ENCODE measurements at places on chromosomes 2 and 18.

DNA sequence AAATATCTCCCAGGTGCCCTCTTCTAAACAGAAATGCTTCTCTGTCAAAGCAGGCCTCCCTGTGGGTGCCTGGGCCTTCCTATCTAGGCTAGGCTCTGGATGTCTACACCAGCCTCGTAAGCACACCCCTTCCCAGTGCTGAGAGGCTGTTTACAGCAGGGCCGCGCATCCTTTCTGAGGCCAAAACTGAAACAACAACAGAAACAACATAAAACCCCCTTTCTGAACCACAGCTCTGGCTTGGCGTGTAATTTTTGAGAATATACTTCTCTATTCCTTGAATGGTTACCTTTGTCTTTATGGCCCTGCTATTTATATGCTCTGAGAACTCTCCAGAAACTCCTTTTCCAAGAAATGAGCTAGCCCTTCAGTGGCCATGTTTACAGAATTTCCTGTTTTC lies 118.4 kb downstream of the BCL2L11 start:
- DNase-seq, result no peak

DNA sequence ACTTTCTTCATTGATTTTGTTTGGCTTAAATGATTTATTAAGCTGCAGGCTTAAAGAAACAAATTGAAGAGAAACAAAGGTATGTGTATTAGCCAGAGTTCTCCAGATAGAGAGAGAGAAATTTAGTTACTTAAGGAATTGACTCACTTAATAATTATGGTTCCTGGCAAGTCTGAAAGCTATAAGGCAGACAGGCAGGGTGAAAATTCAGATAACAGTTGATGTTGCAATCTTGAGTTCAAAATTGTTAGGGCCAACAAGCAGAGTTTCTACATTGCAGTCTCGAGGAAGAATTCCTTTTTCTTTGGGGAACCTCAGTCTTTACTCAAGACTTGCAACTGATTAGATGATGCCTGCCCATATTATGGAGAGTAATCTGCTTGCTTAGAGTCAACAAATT lies 593.5 kb downstream of the ADCYAP1 start:
- no peak for DNase-seq

- DNase-seq, result no peak
These were observed 56.1 kb downstream of the BABAM2 start for GRCh38 chr2:27946530-27947060.

DNA sequence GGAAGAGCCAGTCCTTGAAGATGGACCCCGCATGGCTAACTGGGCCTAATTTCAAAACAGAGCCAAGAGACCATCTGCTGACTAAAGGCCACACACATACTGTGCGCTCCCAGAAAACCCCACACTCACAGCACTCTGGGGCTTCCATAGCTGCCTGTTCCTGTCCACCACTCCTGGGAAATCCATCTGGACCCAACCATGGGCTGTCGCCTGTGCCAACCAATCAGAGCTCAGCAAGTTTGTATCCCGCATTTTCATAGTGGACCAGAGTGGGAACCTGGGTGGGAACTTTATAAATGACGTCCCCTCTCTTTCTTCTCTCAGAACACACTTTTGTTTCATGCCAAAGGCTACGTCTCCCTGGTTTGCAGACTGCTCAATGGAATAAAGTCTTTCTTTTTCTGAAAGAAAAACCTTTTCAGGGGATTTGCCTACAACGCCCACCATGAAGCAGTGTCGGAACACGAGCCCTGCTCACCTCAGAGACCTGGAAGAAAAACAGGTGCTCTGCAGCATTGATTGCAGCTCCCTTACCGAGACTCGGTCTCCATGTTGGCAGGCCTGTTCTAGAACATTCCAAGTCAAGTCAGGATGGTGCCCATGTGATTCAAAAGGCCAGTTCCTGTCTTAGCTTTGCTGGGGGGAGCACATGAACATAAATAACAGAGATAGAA lies 137.2 kb upstream of the GPC1 start:
- no peak for DNase-seq

- DNase-seq, result no peak
These were observed 38.3 kb downstream of the GCA start for GRCh38 chr2:162382278-162382677.

GRCh38 chr2:241163601-241164118 lies 13.4 kb downstream of the PPP1R7 start:
- DNase-seq, result no peak

GRCh38 chr2:101420623-101421022 lies 33.3 kb upstream of the CREG2 start:
- no peak for DNase-seq

GRCh38 chr18:78622907-78623541 lies 356.6 kb upstream of the SALL3 start:
- no peak for DNase-seq

DNA sequence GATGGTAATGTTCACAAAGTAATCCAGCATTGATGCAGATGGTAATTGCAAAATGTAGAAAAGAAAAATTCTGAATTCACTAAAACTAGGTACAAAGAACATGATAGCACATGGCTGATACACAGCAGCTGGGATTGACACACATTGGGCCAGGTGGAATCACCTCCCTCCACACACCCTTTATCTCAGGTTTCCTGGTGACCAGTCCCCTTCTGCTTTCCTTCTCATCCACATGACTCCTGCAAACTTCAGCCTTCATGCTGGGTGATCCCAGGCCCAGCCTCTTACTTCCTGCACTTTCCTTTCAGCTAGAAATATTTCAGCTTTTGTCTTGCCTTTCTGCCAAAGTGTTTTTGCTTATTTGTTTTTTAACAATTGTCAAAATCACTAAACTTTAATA lies 246.9 kb downstream of the LNPK start:
- DNase-seq, result no peak

- DNase-seq, result no peak
These were observed 142.4 kb upstream of the ZNF236 start for GRCh38 chr18:76679945-76680344.

GRCh38 chr2:58616961-58617360 lies 375.8 kb upstream of the FANCL start:
- no peak for DNase-seq

All from activated CD8-positive, alpha-beta memory T cell treated with anti-CD3 and anti-CD28 coated beads for 1 hour (primary cell).